EH (cell line): ENCODE measurements at places on chromosomes 16 and 17.

DNA sequence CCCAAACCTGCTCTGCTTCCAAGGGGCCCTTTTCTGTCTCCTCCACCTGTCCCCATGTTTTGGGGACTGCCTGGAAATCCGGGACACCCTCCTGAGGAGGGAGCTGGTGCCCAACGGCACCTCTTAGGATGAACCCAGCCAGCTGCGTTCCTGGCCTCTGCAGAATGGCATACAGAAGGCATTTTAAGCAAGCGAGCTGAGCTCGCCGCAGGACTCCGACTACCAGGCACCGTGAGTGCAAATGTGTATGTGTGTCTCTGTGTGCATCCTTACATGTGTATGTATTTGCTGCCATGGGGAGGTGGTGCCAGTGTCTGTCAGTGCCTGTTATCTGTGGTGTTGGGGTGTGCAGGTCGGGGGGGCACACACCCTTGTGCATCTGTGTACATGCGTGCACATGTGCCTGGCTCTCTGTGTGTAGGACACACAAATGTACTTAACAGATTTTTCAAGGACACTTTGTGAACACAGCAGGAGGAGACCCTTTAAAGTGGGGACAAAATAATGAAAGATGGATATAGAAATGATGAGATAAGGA, 39.3 kb downstream of the ABAT start:
- DNase-seq, result no peak

DNA sequence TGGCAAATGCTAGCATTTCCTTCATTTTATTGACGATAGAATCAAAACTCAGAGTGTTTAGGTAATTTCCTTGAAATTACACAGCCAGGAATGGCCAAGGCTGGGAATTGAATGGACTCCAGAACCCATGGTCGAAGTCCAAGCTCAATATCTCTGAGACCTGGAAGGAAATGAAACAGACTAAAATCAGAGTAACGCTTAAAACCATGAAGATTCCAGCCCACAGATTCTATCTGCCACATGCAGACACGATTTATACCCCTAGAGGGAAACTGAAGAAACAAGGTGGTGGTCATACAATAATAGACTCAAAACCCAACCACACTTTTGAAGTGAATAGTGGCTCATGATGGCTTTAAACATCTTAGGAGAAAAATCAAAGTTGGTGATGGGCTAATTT, 95.6 kb downstream of the PRKCA start:
- no peak for DNase-seq

- DNase-seq, result no peak
Observed at GRCh38 chr17:33986566-33986965, 268.5 kb upstream of the CCL2 start.

- peak; percentile 93 for DNase-seq
Observed at GRCh38 chr17:49515196-49515770, 20.2 kb downstream of the NGFR start.

GRCh38 chr17:61867033-61867432, 3.7 kb upstream of the BRIP1 start:
- DNase-seq, result no peak

GRCh38 chr16:68385371-68385770, 62.9 kb downstream of the SMPD3 start:
- DNase-seq, result no peak

GRCh38 chr17:73022694-73023093, 69.8 kb downstream of the SLC39A11 start:
- DNase-seq, result no peak

- DNase-seq, result no peak
Observed at GRCh38 chr17:57939797-57940196, 15.4 kb downstream of the CUEDC1 start.

- no peak for DNase-seq
Observed at GRCh38 chr17:62163847-62164246, 98.8 kb upstream of the MED13 start.

DNA sequence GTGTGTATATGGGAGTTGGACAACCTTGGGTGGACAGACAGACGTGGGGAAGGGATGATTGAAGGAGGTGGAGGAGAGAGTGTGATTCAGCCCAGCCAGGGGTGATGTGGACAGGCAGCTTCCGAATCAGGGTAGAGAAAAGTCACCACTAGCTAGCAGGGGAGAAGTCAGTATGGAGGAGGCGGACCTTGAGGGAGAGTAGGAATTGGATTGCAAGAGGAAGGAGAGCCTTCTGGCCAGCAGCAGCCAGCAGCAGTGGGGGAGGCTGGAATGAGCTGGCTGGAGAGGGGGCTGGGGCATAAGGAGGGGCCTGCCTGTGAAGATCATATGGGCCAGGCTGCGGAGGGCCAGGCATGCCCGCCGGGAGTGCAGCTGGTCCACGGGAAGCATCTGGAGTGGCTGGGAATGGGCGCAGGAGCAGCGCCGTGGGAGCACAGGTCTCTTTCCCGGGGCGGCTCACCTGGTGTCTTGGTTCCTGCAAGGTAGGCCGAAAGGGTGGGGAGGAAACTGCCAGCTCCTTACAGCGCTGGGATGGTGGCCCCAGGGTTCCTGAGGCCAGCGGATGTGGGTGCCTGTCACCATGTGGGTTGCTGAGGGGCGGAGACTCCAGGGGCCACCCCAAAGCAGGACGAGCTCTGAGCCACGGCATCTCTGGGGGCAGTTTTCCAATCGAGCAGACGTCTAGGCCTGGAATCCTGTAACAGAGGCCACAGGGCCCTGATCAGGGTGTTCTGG, 235.3 kb downstream of the SEC14L1 start:
- DNase-seq, result peak; percentile 89

- DNase-seq, result no peak
Observed at GRCh38 chr16:6853565-6853964, 479.1 kb upstream of the RBFOX1 start.

DNA sequence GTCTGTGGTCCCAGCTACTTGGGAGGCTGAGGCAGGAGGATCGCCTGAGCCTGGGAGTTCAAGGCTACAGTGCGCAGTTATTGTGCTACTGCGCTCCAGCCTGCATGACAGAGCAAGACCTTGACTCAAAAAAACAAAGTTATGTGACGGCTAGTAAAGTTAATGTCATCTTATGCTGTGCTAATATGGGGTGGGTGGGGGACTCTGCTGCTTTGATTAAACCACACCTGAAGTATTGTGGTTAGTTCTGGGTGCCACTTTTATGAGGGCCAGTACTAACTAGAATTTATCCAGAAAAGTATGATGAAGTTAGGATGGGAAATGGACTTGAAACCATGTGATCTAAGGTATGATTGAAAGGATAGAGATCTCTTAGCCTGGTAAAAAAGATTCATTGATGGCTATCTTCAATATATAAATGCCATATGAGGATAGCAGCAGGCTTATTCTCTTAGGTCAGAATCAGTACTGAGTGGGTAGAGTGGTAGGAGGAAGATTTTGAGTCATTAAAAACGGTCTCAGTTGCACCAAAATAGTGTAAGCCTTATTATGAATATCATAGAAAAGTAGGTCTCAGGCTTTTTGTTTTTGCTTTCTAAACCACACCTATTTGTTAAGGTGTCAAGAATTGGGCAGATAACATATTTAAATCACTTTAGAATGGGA, 5.6 kb downstream of the WSB1 start:
- DNase-seq, result no peak

- no peak for DNase-seq
Observed at GRCh38 chr17:41724476-41725050, 9.9 kb downstream of the HAP1 start.

DNA sequence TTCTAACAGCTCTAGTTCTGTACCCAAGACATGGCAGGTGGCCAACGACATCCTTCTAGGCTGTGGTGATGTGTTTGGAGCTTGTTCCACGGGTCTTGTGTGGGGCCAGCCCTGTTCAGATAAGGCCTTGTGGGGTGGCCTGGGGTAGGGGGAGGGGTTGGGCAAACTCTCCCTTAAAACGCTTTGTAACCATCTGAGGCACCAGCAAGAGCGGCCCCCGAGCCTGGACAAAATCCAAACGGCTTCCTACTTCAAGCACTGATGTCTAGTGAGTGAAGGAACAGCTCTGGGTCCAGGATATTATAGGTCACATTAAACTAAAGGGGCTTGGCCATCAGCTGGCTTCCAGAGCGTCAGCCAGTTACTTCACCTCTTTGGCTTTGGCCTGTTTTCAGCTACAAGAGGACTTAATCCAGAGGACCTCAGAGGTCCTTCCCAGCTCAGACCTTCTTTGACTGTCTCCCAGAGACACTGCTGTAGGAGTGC, 11.9 kb downstream of the SERPINF1 start:
- DNase-seq, result no peak

GRCh38 chr16:79776243-79776847, 175.8 kb upstream of the MAF start:
- DNase-seq, result no peak

GRCh38 chr16:67163164-67163998, 1.2 kb upstream of the HSF4 start:
- peak; percentile 57 for DNase-seq

DNA sequence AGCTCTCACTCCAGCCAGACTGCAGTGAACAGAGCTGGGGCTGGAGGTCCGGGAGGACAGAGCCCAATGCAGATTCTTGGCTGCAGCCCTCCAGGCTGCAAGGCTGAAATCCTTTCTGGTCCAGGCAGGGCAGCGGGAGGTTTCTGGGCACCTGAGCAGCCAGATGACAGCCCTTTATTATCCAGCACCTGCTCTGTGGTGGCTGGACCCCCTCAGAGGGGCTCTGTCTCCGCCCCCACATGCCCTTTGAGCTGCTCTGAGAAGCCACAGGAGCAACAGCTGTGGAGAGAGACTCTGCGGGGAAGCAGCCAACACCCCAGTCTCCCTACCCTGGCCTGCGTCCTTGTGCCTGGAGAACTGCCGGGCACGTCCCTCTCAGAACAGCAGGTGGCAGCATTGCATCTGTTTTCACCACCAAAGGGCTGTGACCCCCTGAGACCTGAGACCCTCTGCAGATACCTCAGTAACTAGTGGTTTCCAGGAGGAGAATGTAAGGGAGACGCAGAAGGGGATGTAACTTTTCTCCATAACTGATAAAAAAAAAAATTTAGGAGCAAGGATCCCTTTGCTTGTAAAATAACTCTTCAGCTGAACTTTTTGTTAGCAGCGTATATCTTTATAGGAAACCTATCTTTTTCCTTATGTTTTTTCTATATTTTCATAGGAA, 3.7 kb upstream of the CNP start:
- DNase-seq, result peak; percentile 64

- DNase-seq, result no peak
Observed at GRCh38 chr16:60091071-60091470, 1357.0 kb upstream of the GOT2 start.

- DNase-seq, result no peak
Observed at GRCh38 chr17:75576661-75577060, 10.9 kb upstream of the MYO15B start.

DNA sequence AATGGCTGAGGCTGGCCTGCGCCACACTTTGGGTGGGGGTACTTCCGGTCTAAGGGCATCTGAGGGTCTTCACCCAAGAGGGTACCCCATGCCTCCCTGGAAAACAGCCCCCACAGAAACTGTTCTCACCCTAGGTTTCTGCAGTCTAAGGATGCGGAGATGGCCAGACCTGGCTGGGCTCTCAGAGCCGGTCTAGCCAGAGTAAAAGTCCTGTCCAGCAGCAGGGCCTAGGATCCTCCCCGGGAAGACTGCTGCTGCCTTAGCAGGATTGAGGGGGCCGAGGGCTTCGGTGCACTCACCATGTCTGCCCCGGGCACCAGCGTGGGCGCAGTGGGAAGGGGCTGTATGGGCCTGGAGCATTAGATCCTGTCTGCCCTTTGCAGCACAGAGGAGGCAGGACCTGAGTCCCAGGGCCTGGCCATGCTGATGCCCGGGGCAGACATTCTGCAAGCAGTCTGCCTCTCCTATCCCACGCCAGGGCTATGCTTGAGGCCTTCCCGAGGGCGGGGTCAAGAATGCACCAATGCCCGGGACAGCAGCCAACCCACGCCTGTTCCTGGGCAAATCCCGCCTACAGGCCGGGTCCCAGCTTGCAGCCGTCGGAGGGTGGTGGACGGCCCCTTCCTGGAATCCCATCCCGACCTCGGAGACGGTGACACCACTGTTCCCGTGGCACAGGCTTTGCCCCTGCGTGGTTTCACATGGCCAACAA, 54.7 kb downstream of the CBFA2T3 start:
- peak; percentile 63 for DNase-seq

DNA sequence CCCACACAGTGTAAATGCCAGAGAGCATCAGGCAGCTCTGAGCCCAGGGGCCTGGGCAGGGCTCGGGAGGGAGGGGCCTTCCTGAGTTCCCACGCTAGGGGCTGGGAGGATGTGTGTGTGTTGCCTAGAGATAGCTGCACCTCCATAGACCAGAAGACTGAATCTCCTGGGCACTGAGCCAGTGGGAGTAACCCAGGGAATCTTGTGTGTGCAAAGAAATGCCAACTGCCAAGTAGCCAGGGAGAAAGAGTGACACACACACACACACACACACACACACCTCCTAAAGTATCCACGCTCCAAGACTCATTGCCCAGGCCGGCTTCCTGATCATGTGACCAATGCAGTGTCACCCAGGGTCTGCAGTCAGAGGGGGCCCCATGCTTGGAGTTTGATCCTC, 166.2 kb upstream of the RPL38 start:
- DNase-seq, result no peak

- DNase-seq, result no peak
Observed at GRCh38 chr17:57782062-57782490, 37.0 kb upstream of the CCDC182 start.

- no peak for DNase-seq
Observed at GRCh38 chr17:40531051-40531991, 29.9 kb upstream of the TNS4 start.

GRCh38 chr16:19864566-19864965, 20.1 kb downstream of the GPRC5B start:
- DNase-seq, result no peak

DNA sequence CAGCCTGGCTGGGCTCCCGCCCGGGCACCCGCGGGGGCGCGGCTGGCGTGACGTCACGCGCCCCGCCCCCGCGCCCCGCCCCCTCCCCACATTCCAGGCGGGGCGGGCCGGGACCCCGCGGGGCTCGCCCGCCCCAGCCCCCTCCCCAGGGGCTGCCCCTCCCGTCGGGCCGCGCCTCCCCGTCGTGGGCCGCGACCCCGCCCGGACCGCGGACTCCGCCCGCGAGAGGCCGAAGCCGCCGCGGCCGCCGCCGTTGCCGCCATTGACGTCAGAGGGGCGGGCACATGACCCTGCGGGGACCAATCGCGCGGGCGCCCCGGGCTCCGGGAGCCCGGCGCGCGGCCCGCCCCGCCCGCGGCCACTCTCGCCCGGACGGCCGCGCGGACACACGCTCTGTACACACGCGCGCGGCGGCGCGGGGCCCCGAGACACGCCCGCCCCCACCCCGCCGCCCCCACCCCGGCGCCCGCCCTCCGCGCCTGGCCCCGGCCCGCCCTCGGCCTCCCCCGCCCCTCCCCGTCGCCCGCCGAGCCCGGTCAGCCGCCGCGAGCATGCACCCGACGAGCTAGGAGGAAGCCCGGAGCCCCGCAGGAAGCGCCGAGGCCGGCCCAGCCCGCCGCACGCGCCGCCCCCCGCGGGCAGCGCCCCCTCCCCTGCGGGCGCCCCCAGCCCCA, at the start of gene CMIP:
TSS of gene CMIP (plus strand) at position 361 of the 674 bp plus-strand sequence.
- peak; percentile 85 for DNase-seq
